Esophagus squamous epithelium (tissue), 5 donors: ENCODE measurements at places on chromosomes 7 and 10. TPM values are rescaled to one million over a fixed set of nuclear protein-coding genes. Genes with fewer than 3 reads are reported as not detected.

Gene CFAP46
- 0.32 TPM for total RNA-seq

Gene LRRC17
- 2.5 TPM for total RNA-seq

Gene HABP2
- total RNA-seq, result not detected

Gene OR6B1
- not detected for total RNA-seq

Gene TRIM50
- total RNA-seq, result not detected

Gene MINDY4
- 2.7 TPM for total RNA-seq

Gene HDAC9
- total RNA-seq, result 1.4 TPM

Gene GPER1
- 1.9 TPM for total RNA-seq

Gene ZNF722
- not detected for total RNA-seq

Gene CTNNA3
- total RNA-seq, result 0.61 TPM

Gene SYNPO2L
- total RNA-seq, result 0.48 TPM

Gene MSMB
- total RNA-seq, result not detected

DNA sequence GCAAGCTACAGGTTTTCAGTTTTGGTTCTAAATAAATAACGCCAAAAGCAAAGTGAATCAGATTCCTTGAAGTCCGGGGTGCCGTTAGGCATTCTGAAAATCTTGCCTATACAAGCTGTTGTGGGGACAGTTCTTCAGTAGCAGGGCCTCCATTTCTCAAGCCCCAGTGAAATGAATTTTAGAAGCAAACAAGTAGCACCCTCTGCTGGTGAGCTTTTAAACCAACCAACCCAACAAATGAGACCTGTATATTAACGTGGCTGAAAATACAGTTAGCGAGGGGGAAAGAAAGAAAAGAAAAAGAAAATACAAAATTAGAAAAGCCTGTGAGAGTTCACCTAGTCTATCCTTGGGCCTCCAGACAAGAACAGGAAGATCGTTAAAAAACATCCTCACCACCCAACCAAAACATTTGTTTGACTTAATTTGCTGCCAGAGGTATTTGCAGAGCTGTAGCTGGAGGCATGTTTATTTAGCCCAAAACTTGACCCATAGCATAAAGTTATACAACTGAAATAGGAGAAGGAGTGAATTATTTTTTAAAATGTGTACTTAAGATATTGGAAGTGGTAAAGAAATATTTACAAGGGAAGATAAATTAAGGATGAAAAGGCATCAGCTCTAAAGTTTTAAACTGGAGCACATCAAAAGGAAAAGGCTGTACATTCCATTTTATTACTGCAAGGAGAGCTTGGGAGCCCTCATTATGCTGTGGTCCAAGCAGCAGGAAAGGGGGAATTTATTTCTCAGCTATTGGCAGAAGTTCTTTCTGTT lies 98.9 kb downstream of the DYNC1I1 start:
- DNase-seq, result no peak

- no peak for DNase-seq
Observed at GRCh38 chr10:4101918-4102654, 317.1 kb upstream of the KLF6 start.

GRCh38 chr7:128091106-128091505 lies 59.9 kb upstream of the LRRC4 start:
- DNase-seq, result no peak

GRCh38 chr7:44602576-44602910 lies 3.9 kb upstream of the OGDH start:
- DNase-seq, result no peak

DNA sequence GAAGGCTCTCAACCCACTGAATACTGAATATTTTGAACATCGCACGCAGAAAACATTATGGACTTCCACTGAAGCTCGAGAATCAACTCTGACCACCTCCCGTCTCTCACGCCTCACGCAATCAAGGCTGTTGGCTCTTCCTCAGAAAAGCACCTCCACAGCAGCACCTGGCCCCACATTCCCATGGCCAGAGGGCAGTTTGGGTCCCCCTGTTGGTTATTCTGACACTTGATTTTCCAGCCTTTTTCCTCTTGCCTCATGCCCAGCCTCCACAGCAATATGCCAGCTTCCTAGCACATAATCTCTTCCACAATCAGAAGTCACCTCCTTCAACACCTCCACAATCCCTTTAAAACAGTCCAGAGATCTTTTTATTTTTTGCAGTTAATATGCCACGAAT lies 55.9 kb downstream of the SVOPL start:
- no peak for DNase-seq

DNA sequence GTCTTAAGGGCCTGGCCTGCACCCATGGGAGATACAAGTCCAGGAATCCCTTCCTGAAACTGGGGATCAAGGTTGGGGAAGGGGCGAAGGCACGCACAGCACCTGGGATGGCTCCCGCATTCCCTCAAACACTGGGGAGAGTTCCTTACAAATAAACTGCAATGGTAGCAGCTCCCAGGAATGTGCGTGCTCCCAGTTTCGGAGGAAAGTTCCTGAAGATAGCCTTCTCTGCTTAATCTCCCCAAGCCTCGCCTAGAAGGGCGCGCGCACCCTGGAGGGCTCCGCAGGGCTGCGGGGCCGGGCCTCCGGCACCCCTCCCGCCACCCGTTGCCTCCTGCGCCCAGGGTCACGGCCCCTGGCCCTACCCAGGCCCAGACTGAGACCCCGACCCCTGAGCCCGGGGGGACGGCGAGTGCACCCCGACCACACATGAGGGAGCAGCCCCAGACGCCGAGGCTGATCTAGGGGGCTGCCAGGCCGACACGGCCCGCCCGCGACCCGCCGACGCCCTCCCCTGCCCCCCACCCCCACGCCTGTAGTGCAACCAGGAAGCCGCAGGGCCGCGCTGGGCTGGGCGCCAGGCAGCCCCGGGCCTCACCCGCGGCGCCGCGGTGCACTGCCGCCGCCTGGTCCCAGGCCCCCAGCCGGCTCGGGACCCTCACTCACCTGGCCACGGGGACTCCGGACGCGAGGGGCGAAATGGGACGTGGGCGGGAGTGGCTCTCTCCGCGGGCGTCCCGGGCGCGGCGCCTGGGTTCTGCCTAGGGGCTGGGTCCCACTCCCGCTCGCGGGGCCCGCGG lies 460 bp downstream of the ANXA11 start:
- no peak for DNase-seq

DNA sequence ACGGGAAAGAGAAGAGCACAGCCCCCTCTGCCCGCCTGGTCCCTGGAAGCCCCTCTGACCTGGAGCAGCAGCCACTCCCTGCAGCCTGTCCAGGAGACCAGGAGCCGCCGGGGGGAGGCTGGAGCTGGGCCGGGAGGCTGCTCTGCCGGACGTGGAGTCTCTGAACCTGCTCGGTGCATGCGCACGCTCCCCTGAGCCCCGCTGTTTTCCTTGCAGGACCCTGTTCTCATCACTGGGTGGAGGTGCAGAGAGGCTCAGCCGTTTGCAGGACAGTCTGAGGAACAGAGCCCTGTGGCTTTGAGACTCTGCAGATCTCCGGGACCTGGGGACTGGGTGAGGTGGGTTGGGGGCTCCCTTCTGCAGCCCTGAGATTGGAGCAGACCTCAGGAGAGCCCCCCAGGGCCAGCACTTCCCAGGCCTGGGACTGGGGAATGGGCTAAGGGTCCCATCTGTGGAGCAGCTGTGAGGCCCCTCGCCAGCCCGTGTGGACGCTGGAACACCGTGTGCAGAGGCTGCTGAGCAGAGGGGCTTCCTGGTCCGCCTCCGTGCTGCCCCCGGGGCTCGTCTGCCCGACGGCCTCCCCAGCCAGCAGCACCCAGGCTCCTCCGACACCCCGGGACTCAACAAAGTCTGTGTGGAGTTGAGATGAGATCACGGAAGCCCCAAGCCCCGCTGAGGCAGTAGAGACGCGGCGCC lies 48.5 kb upstream of the ADGRA1 start:
- DNase-seq, result no peak

GRCh38 chr7:38303866-38304265 lies 30.4 kb upstream of the TARP start:
- DNase-seq, result no peak

DNA sequence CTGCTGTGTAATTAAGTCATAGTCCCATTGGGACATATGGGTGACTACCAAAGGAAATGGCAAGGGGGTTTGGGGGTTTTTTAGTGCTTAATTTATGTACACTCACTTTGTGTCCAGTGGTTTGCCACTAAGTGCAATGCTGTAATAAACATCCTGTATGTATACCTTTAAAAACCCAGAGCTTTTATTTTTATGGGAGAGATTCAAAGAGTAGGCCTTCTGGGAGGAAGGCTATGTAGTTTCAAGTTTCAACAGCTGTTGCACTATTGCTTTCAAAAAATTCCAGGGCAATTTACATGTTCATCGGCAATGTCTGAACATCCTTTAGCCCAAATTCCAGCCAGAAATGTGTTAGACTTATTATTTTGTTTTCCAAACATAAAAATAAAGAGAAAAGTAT lies 744.7 kb downstream of the XPNPEP1 start:
- DNase-seq, result no peak

GRCh38 chr7:124202546-124202945 lies 169.7 kb upstream of the TMEM229A start:
- DNase-seq, result no peak

DNA sequence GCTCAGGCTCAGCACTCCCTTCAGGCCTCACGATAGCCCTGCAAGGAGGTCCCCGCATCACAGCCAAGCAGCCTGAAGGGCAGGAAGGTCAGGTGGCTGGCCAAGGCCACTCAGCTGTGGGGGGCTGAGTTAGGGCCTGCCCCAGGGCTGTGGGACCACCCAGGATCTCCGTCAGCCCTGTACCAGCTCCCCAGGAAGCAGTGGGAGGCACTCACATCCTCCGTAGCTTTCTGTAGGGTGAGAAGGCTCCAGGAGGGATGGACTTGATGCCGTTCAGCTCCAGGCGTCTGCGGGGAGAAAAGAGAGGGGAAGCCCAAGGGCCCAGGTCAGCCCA lies 125.9 kb downstream of the SLIT1 start:
- DNase-seq, result no peak

GRCh38 chr7:86645225-86645608 lies 1.5 kb downstream of the GRM3 start:
- no peak for DNase-seq

- DNase-seq, result no peak
Observed at GRCh38 chr7:126937171-126937570, 315.6 kb downstream of the GRM8 start.

DNA sequence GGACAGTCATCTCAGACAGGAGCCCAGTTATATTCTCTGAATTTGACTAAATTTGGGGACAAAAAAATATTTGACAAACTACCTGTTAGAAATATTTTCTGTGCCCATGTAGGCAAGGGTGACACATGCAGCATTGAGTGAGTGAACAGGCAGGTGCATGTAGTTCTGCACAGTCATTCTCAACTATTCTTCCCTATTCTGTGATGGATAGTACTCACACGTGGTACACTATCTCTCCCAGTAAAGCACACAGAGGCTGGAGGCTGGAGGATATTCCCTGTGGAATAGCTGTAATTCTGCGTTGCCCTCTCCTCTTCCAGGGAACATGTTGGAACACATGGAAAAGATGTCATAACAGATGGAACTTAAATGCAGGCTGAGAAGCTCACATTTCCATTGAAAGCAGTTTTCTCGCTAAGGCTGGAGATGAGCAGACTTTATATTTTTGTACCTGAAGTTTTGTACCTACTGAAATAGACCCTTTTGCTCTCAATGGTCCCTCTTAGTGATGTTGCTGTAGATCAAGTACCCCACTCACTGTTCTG lies 75.0 kb downstream of the GPR141 start:
- DNase-seq, result no peak

DNA sequence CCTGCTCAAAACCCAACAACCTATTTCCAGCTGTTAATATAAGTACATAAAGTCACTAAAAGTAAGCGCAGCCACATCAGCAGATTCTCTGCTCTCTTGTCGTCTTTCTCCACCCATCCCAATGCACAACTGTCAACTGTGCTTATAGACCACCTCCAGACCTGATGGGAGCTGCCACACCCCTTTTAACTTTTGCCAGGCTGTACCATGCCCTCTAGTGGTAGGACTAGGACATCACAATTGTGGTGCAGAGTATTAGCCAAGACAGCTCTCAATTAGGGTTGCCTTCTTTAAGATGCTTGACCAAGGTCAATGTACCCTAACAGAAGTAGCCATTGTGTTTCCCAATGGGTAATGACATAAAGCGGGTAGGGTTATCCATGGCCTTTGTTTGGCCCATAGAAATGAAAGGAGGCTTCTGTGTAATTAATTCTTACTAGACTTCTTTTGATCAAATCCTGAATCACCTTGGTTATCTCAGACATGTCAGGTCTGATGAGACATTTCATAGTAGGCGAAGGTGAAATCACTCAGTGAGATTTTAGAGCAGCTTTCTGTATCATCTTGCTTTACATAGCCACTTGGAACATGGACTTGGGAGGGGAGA lies 68.1 kb downstream of the SCRN1 start:
- DNase-seq, result no peak

DNA sequence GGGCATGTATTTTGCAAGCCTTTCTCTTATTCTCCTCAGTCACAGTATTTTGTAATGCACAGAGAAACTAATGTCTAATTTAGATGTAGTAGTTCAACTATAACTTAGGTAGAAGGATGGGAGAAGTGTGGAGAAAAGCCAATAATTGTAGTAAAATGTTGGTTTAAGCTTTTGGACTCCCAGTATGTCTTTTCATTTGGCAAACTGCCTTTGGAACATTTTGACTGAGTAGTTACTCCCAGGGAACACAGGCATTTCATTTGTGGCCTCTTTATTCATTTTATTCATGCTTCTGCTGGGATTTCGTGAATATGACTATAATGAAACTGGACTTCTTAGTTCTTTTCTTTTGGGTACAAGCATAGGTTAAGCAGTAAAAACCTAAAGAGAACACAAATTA lies 79.0 kb downstream of the EXOC4 start:
- no peak for DNase-seq

GRCh38 chr7:72278550-72278949 lies 133.6 kb downstream of the CALN1 start:
- no peak for DNase-seq

DNA sequence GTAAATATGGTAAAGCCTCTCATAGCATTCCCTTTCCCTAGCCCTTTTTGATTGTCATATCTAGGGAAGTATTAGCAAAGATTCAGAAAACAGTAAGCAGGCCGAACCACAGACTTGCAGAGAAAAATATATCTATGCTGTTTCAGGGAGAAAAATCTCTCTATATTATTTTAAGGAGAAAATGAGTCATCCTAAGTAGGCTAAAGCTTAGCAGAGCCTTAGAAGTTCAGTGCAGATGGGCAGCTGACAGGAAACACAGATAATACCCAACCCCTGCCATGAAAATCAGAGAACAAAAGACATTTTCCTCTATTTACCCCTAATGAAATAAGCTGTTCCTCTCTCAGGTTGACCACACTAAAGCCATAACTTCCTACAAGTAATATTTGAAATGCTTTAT lies 16.5 kb downstream of the C1QL3 start:
- DNase-seq, result no peak

- DNase-seq, result no peak
Observed at GRCh38 chr7:18607025-18607424, 111.5 kb downstream of the HDAC9 start.
